ENCODE measurements at places on chromosomes 6 and 20. TPM values are rescaled to one million over a fixed set of nuclear protein-coding genes. Genes with fewer than 3 reads are reported as not detected.

SLC22A16 gene
- 0.26 TPM for total RNA-seq

OTOR gene
- total RNA-seq: not detected

WFDC5 gene
- total RNA-seq: not detected

C4B gene
- 177 TPM for total RNA-seq

OPRL1 gene
- total RNA-seq: 0.71 TPM

GPLD1 gene
- total RNA-seq: 1.2 TPM

RING1 gene
- 29.7 TPM for total RNA-seq

FAM83B gene
- 7.4 TPM for total RNA-seq

Measured in left cardiac atrium (tissue), 4 donors.